GM04503 (cell line): ENCODE measurements at places on chromosomes 4 and X.

DNA sequence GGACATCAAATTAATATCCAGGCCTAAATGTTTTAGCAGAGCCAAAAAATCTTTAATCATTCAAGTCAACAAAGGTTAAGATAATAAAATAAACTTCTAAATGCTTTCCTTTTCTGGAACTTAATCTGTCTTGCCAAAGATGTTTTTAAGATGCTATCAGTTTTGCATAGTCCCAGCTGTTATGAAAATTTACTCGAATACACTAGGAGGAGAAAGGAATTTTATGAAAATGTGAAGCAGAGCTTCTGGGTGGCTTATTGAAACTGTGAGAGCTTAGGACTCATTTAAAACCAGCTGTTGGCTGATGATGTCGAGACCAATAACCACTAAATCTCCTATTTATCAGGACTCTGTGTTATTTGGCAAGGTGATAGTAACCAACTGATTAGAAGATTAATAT, 202.2 kb upstream of the ETNPPL start:
- no peak for DNase-seq

GRCh38 chr4:145525291-145525740, 43.7 kb downstream of the SMAD1 start:
- no peak for DNase-seq

- no peak for DNase-seq
Measured at GRCh38 chrX:67613366-67613765, 69.5 kb downstream of the AR start.

DNA sequence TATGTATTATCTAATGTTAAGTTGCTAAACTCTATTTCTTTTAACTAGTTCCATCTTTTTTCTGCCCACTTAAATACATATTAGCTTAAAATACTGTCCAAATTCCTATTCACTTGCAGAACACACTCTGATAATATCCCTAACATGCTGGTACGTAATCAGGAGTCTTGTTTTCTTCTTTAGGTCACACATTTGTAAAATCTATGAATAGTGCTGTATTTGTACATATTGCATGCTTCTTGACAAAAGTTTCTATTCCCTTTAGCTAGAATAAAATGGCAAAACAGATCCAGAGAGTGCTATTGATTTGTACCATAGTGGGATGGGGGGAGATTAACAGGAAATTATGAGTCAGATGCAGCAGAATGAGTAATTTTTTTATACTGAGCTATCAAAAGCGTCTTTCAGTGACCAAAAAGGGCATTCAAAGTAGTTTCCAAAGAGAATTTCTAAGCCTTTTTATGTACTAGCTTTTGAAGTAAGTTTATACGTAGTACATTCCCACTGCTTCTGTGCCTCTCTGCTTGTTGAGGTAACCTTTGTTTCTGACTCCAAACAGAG, 126.5 kb downstream of the PTPN13 start:
- no peak for DNase-seq

- no peak for DNase-seq
Measured at GRCh38 chr4:139674875-139675550, 9.4 kb downstream of the MGST2 start.

- no peak for DNase-seq
Measured at GRCh38 chrX:110173192-110174175, 144.4 kb downstream of the AMMECR1 start.

- DNase-seq, result no peak
Measured at GRCh38 chr4:120290553-120290952, 223.9 kb upstream of the MAD2L1 start.

DNA sequence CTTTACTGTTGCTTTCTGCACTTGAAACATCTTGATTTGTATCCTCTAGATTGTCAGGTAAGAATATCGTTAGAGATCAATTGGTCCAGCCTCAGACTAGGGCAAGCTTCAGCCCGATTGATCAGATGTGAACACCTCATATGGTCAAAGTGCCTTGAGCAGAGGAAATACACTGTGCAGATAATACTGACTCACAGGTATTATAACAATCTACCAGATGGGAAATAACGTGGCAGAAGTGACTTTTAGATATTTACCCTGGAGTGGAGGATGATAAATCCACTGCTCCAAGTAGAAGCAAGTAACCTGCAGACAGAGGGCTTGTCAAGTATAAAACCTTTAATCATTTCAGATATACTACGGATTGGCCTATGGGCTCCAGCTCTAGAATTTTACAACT, 17.9 kb downstream of the VEGFC start:
- DNase-seq, result no peak

DNA sequence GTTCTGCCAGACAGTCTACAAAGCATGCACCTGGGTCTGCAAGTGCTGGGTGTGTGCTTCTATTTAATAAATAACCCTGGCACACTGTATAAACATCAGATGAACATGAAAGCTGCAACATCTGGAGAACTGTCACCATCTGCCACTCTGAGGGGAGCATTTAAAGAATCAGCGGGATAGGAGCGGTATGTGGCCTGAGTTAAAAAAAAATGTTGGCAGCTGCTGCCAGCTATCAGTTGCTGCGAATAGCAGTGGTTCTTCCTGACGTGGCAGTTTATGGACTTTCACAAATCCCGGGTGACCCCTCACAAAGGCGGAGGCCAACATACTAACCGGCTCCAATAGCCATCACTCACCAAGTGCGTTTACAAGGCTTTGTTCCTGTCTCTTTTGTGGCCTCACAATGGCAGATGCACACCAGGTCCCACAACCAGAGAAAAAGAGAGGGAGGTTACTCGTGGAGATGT, 95.1 kb downstream of the RASL11B start:
- DNase-seq, result peak; percentile 34

DNA sequence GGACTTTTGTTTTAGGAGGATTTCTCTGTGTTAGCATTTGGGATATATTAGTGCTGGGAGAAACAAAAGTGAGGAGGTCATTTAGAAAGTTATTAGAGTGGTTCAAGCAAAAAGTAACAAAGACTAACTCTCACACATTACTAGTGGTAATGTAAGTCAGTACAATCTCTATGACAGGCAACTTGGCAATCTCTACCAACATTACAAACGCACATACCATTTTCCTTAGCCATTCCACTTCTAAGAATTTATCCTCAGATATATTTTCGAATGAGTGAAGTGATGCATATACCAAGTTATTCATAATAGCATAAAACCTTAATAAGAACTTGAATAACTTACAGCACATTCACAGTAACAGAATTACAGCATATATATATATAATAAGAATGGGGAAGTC, 146.2 kb downstream of the PRSS12 start:
- peak; percentile 10 for DNase-seq

DNA sequence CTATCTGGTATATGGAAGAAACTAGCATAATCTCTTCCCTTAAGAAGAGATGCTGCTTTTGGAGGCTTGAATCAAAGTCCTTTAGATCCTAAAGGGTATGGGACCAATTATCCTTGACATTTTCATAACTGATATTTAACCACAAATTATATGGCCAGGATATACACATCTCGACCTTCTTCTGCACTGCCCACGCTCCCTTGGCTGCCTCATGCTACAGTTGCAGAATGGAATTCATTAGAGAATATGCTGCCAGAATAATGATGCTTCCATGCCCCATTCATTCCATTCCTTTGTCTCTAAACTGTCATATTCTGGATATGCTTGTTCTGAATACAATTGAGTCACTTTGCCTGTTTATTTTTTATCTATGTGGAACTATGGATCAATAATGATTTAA, 157.1 kb upstream of the PACRGL start:
- no peak for DNase-seq

- no peak for DNase-seq
Measured at GRCh38 chr4:4735870-4736269, 123.6 kb upstream of the MSX1 start.

DNA sequence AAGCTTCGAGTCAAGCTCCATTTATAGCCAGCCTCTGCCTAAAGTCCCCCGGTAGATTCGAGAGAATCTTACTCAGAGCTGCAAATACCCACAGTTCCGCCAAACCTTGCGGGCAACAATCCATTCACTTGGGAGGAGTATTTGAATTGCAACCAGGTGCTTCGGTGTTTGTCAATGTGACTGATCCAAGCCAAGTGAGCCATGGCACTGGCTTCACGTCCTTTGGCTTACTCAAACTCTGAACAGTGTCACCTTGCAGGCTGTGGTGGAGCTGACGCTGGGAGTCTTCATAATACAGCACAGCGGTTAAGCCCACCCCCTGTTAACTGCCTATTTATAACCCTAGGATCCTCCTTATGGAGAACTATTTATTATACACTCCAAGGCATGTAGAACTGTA, 11.2 kb downstream of the CD40LG start:
- DNase-seq, result no peak

GRCh38 chrX:7225338-7225737, 77.4 kb upstream of the PUDP start:
- no peak for DNase-seq

DNA sequence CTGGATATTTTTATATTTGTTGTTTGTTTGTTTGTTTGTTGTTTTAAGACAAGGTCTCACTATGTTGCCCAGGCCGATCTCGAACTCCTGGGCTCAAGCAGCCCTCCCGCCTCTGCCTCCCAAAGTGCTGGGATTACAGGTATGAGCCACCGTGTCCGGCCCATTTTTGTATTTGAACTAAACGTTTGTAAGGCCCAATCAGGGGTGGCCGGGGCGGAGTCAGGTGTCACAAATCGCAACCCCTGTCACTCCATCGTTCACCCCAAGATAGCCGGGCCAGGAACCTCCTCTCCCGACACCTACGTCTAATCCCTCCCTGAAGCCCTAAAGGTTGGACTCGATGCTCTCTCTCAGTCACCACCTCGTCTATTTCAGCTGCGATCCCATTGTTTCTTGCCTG, 722 bp upstream of the EFHC2 start:
- DNase-seq, result no peak

GRCh38 chr4:30722359-30723200, 2.4 kb downstream of the PCDH7 start:
- DNase-seq, result no peak

DNA sequence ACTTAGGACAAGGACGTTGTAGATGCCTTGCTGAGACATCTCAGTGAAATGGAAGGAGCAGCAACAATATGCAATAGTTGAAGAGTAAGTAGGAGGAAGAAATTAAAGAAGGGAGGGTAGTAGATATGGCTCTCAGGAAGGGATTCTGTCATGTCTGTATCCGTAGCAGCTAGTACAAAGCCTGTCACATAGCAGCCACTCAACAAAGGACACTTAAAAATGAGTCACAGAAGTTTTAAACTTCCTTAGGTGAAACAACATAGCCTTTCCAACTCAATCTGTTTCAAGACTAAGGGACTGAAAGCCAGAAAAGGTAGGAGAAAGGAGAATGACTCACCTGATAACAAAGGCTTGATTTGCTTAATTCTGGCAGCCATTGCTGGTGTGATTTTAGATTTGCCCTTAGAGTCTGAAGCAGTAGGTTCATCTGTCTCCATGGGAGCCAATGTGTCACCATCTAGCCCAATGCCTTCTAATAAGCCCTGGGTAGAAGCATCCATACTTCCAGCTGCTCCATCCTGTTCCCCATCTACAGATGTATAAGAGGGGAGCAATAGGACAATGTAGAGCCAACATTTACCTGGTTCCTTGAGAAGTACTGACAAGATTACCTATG, 86.6 kb downstream of the HUWE1 start:
- no peak for DNase-seq

GRCh38 chr4:176838601-176839433, 46.1 kb upstream of the VEGFC start:
- DNase-seq, result peak; percentile 97

GRCh38 chrX:111811831-111812230, 64.2 kb upstream of the TRPC5OS start:
- DNase-seq, result no peak

- no peak for DNase-seq
Measured at GRCh38 chr4:56158483-56158882, 209.7 kb downstream of the CEP135 start.

GRCh38 chr4:6869944-6870343, 39.7 kb upstream of the TBC1D14 start:
- no peak for DNase-seq

- no peak for DNase-seq
Measured at GRCh38 chrX:150692831-150693724, at the start of gene MTMR1. Gene MTMR1, plus strand, starts transcription at chrX:150693396. Its CDS starts 135 bp downstream, at chrX:150693531.

GRCh38 chrX:5474282-5474681, 754.4 kb downstream of the NLGN4X start:
- no peak for DNase-seq

GRCh38 chrX:15750611-15751154, 12.6 kb downstream of the CA5B start:
- DNase-seq, result no peak

GRCh38 chrX:119145241-119145653, 17.6 kb upstream of the KIAA1210 start:
- DNase-seq, result no peak

GRCh38 chr4:133143775-133144430, 5.2 kb upstream of the PCDH10 start:
- no peak for DNase-seq

DNA sequence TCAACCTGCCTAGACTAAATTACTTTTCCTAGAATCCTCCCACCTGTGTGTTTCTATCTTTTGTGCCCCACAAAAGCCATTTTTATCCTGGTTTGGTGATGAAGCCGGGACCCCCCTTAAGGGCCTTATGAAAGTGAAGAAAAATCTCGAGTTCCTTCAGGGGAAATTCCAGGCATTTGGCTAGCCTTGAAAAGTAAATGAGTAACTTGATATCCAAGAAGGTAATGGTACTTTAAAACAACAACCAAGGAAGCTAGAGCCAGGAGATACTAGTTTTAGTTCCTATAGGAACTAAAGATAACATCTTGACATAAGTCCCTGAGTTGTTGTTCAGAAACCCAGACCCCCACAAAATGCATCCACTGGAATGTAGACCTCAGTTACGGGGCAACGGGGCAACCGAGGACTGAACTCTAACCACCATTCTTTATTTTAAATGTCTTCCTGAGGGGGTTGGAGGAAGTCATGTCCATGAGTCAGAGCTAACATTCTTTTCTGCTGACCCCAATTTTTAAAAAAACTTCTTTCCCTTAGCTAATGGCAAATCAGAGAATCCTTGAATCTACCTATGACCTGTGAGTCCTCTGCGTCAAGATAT, 73.9 kb downstream of the VCX3A start:
- no peak for DNase-seq

DNA sequence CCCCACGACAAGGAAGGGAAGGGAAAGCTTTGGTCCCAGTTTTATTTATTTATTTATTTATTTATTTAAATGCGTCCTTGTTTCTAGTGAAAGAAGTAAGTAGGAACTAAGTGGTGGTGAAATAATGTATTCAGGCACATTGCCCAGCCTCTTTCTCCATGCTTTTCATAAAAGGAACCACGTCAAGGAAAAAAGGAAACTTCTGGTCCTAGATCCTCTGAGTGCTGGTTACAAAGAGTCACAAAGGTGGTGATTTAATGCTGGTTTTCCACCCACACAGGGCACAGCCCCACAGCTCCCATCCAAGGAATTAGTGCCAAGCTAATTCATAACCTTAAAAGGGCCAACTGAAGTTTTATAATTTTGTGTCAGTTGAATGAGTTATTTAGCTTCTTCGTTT, 206.6 kb upstream of the GYPA start:
- no peak for DNase-seq

DNA sequence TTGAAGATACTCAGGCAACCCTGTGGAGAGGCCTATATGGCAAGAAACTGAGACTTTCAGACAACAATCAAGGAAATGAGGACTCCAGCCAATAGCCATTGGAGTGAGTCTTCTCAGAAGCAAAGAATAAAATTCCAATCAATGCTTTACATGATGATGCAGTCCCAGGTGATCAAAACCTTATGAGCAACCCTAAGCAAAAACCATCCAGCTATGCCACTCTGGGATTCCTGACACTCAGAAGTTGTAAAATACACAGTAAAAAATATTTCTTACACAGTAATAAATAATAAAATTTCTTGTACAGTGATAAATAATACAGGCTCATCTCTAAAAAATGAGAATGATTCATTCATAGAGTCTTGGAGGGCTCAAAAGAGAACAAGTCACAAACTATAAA, 150.6 kb downstream of the IL15 start:
- DNase-seq, result no peak
